Heart right ventricle (tissue), 16 donors: ENCODE measurements at places on chromosomes 12 and 14. TPM values are rescaled to one million over a fixed set of nuclear protein-coding genes. Genes with fewer than 3 reads are reported as not detected.

GRCh38 chr14:88255798-88256197 is 67.3 kb downstream of the KCNK10 start:
- DNase-seq = no peak

DNA sequence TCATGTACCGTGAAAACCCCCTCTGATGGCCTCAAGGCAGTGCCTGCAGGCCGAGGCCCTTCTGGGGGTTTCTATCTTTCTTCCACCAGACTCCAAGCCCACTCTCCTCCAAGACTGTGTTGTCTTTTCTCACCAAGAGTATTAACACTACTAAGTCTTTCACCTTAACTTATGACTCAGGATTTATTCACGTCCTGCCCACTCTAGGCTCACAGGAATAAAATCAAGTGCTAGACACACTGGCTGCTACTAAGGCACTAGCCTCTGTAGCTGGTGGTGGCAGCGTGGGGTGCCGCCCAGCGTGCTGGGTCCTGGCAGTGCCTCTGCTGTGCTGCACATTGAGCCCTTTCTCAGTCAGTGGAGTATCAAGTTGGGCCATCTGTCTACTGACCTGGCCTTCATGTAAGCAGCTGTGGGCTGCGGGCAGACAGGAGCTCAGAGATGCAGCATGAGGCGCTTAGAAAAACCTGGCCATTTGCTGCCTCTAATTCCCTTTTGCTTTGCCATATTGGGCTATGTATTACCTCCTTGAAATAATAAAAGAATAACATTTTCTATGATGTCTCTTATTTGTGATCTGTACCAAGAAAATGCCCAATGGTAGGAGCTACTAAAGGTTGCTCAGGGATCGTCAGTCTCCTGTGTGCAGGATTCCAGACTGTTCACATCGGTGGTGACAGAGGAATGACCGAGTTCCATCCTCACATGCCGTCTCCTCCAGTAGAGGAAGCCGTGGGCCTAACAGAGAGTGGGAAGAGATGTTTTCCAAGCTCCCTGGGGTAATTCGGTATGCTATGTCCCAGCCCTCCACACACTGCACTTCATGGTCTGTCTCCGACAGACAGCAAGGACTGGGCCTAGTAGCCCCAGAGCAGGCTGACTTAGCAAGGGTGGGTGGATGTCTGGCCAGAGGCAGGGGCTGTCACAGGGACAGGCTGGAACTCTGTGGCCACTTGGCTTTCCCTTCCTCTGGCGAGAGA is 39.9 kb downstream of the MAX start:
- DNase-seq = no peak

- no peak for DNase-seq
Measured at GRCh38 chr14:72736308-72736707, 157.6 kb downstream of the DPF3 start.

DNA sequence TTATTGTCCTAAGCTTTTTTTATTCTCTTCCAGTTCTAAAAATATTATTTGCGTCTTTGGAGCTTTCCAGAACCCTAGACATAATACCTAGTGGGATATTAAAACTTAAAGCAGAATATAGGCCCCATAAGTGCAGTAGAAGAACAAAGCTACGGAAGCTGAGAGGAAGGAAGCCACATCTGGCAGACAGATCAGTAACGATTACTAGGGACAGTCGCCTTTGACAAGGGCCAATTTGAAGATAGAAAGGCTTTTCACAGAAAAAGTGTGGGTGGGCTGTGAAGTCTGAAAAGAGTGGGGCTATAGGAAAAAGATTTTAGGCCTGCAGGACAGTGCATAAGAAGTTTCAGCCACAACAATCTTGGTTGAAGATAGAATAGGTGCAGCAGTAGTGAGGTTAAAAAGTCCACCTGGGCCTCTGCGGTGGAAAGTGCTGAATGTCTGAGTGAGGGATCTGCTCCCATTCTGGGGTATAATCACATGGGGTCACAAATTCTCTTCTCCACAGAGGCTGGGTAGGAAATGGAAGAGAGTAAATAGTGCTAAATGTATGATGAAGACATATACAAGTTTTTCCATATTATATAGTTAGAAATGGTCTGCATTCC is 114.5 kb downstream of the CMAS start:
- DNase-seq = no peak

GRCh38 chr14:44995196-44995595 is 33.2 kb downstream of the TOGARAM1 start:
- no peak for DNase-seq

DBX2 gene
- 0.07 TPM for polyA plus RNA-seq
